ENCODE measurements at places on chromosomes 2 and 18.

GRCh38 chr2:216721141-216721540, 25.8 kb upstream of the IGFBP5 start:
- DNase-seq: no peak
- H3K4me3 ChIP-seq: no peak overlapping the region
- peaks cover 27% of the 10 kb centered on the region for H3K4me1 ChIP-seq
- H3K27ac ChIP-seq: no peak overlapping the region
- H3K36me3 ChIP-seq: no peaks in the 10 kb centered on the region

DNA sequence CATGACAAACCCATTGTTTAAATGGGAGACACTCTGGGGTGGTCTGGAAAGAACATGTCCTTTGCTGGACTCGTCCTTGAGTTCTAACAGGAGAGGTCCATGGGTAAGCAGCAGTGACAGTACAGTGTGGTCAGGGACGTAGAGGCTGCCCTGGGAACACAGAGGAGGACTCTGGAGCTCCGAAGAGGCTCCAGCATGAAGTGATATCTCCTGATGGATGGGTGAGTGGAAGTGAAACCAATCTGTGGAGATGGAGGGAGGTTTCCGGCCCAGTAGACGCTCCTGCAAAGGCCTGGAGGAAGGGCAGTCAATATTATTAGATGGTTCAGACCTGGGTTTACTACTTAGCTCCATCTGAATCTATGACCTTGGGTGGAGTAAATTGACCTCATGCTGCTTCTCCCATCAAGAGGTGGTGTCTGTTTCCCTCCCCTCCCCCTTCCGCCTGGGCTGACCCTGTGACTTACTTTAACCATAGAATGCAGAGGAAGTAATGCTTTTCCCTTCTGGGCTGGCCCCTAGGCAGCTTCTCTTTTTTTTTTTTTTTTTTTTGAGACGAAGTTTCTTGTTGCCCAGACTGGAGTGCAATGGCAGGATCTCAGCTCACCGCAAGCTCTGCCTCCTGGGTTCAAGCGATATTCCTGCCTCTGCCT, 2.3 kb upstream of the TFCP2L1 start:
- no peak for DNase-seq
- peaks cover 8% of the 10 kb centered on the region for H3K27me3 ChIP-seq
- no peak overlapping the region for H3K27ac ChIP-seq
- no peak overlapping the region for H3K4me3 ChIP-seq

- no peak for DNase-seq
- no peaks in the 10 kb centered on the region for H3K36me3 ChIP-seq
- H3K27ac ChIP-seq: no peak overlapping the region
Measured at GRCh38 chr2:147288131-147288530, 556.7 kb upstream of the ACVR2A start.

GRCh38 chr2:227877421-227878310, 6.2 kb downstream of the DAW1 start:
- peak overlapping the region; percentile 50 for H3K27ac ChIP-seq
- DNase-seq: no peak
- no peaks in the 10 kb centered on the region for H3K36me3 ChIP-seq
- no peaks in the 10 kb centered on the region for H3K27me3 ChIP-seq
- H3K4me3 ChIP-seq: no peak overlapping the region
- peaks cover 10% of the 10 kb centered on the region for H3K4me1 ChIP-seq

DNA sequence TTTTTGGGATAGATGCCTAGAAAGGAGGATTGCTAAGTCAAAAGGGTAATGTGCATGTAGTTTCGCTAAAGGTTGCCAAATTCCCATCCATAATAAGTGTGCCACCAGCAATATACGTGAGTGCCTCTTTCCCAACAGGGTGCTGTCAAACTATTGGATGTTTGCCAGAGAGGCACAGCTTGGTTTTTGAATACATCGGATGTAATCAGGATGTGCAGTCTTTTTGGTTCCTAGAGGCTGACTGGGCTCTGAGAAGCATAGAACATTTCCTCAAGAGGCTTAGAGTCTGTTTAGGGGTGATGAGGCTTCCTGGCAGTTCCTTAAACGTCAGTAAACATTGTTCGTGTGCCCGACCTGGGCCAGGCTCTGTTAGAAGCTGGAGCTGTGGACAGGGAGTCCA, 28.0 kb downstream of the AGAP1 start:
- H3K4me1 ChIP-seq: peaks cover 21% of the 10 kb centered on the region
- no peak overlapping the region for H3K27ac ChIP-seq
- H3K36me3 ChIP-seq: no peaks in the 10 kb centered on the region
- no peaks in the 10 kb centered on the region for H3K27me3 ChIP-seq
- no peak overlapping the region for H3K4me3 ChIP-seq

GRCh38 chr2:69238449-69239031, 148.5 kb downstream of the GFPT1 start:
- no peaks in the 10 kb centered on the region for H3K36me3 ChIP-seq
- H3K4me3 ChIP-seq: no peak overlapping the region
- H3K4me1 ChIP-seq: peaks cover 13% of the 10 kb centered on the region
- DNase-seq: no peak
- no peak overlapping the region for H3K27ac ChIP-seq
- H3K27me3 ChIP-seq: no peaks in the 10 kb centered on the region

DNA sequence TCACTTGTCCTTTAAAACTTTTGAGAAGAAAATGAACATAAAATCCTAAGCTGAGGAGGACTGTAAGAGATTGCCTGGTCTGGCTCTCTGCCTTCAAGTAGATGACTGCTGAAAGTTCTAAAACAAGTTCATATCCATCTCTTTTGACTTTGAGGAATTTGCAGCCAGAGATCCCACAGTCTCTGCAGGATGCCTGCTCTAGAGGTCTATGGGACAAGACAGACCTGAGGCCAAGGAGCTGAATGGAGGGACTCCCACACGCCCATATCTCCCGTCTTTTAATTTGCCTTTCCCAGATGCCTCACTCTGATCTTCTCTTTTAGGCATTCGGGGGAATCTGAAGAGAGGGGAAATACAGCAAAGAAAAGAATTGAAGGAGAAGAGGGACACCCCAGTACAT, 255.9 kb upstream of the RASGRP3 start:
- H3K27ac ChIP-seq: peak overlapping the region; percentile 24
- peaks cover 10% of the 10 kb centered on the region for H3K4me1 ChIP-seq
- H3K27me3 ChIP-seq: no peaks in the 10 kb centered on the region
- DNase-seq: no peak

DNA sequence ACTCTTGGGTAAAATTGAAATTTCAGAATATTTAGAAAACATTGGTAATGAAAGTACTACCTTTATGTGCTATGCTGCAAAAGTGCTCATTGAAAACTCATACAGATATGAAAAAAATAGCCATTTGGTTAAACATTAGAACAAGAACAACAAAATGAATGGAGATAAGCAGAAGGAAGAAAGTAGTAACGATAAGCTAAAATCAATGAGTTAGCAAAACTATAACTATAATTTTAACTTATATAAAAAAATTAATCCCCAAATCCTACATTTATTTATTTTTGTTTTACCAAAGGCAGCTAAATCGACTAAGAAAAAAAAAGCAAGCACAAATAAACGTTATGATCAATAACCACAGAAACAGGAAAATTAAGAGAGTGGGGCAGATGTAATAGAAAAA, 99.2 kb downstream of the CERS6 start:
- peaks cover 7% of the 10 kb centered on the region for H3K4me1 ChIP-seq
- H3K4me3 ChIP-seq: no peak overlapping the region
- H3K27ac ChIP-seq: no peak overlapping the region
- no peaks in the 10 kb centered on the region for H3K27me3 ChIP-seq
- no peak for DNase-seq

GRCh38 chr2:165594935-165595255, 125.4 kb downstream of the CSRNP3 start:
- no peak overlapping the region for H3K27ac ChIP-seq
- no peaks in the 10 kb centered on the region for H3K27me3 ChIP-seq
- H3K4me1 ChIP-seq: no peaks in the 10 kb centered on the region
- DNase-seq: no peak
- no peak overlapping the region for H3K4me3 ChIP-seq
- peaks cover 3% of the 10 kb centered on the region for H3K36me3 ChIP-seq
